ENCODE measurements at places on chromosomes 13 and 19.

- no peak for DNase-seq
Measured at GRCh38 chr19:6531163-6531955, 533 bp downstream of the TNFSF9 start.

DNA sequence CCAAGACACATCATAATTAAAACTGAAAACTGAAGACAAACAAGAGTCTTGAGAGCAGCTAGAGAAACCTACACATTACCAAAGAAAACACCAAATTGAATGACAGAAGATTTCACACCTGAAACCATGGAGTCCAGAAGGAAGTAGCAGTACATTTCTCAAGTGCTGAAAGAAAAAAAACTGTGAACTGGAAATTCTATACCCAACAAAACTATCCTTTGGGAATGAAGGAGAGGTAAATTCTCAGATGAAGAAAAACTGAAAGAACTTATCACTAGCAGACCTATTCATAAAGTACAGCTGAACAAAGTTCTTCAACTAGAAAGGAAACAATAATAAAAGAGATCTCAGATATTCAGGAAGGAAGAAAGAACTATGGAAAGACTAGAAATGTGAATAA lies 198.7 kb upstream of the ZNF507 start:
- DNase-seq = no peak

DNA sequence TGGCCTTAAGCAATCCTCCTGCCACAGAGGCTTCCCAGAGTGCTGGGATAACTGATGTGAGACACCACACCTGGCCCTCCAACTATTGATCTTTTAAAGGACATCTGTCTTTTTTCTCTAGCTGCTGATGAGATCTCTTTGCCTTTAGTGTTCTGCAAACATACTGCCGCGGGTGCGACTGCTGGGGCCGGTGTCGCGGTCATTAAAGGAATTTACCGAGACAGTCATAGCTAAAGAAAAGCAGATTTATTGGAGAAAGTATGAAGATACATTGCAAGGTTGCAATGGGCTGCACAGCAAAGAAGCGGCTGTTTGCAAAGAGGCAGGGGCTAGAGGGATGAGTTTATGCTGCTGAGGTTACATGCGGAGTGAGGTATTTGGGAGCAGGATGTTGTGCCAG lies 31.2 kb upstream of the LRRC4B start:
- no peak for DNase-seq

GRCh38 chr13:32381539-32381938 lies 46.4 kb downstream of the N4BP2L1 start:
- DNase-seq = no peak

- peak; percentile 49 for DNase-seq
Measured at GRCh38 chr13:40315416-40316064, 350.9 kb downstream of the FOXO1 start.

DNA sequence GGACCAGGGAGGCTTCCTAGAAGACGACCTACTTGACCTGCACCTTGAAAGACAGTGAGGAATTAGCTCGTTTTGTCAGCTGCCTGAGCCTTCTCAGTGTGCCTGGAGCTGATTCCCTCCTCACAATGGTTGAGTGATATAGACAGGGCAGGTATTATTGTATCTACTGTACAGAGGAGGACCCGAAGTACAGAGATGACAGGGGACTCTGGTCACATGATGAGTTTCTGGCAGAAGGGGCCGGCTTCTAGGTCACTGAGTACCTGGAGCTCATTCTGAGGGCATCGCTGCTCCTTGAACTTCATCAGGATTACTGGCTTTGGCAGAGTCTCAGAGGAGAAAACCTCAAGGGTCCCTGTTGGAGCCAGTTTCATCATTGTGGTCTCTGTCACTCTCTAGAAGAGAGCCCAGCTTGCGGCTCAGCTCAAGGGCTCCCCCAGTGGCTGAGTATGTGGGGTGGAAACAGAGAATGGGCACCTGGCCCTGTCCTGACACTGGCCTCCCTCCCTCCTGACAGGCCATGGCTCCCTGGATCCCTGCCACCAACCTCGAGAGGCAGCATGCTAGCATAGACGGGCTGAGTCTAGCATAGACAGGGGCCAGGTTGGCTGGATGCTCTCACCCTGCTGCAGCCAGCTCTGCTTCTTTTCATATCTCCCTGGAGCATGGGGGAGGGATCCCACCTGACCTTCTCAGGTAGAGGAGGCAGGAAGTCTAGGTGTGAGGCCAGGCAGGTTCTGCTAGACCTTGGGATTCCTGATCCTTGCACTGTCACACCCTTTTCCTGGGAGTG lies 38.7 kb downstream of the NFIX start:
- DNase-seq = no peak

DNA sequence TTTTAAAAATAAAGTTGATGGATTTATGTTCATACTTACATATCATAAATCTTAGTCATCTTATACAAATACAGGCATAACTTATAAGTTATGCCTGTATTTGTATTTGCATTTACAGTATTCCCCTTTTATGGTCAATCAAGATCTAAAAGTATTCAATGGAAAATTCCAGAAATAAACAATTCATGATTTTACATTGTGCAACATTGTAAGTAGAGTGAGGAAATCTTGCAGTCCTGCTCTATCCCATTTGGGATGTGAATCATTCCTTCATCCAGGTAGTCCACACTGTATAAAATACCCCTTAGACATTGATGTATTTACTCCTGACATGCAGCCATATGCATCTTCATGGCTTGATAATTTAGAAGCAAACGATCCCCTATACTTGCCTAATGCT lies 795.3 kb downstream of the SLITRK1 start:
- DNase-seq = no peak

DNA sequence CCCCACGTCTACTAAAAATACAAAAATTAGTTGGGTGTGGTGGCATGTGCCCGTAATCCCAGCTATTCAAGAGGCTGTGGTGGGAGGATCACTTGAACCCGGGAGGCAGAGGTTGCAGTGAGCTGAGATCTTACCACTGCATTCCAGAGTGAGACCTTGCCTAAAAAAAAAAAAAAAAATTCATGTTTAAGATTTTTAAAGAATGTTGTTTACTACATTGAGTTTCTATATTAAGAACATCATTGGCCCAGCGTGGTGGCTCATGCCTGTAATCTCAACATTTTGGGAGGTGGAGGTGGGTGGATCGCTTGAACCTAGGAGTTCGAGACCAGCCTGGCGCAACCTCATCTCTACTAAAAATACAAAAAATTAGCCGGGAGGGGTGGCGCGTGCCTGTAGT lies 31.9 kb upstream of the FLT1 start:
- no peak for DNase-seq

- no peak for DNase-seq
Measured at GRCh38 chr13:76853481-76853880, 32.7 kb downstream of the KCTD12 start.

- DNase-seq = no peak
Measured at GRCh38 chr19:29532956-29533355, 7.2 kb downstream of the VSTM2B start.

DNA sequence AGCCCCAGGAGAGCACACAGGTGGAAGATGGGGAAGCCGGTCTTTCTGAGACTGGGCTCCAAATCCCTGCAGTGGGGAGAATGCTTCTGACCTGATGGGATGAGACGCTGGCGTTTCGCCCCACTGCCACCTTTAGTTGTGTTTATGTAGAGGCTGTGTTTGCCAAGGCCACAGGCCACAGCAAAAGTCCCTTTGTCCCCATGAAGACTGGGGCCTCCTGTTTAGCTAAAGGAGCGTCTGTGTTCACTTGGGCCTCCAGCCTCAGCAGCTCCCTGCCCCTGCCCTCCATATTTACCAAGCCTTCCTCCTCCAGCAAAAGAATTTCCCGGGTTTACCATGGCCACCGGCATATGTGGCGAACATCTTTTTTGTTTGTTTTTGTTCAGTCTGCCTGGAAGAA lies 10.4 kb upstream of the KLK14 start:
- DNase-seq = no peak

DNA sequence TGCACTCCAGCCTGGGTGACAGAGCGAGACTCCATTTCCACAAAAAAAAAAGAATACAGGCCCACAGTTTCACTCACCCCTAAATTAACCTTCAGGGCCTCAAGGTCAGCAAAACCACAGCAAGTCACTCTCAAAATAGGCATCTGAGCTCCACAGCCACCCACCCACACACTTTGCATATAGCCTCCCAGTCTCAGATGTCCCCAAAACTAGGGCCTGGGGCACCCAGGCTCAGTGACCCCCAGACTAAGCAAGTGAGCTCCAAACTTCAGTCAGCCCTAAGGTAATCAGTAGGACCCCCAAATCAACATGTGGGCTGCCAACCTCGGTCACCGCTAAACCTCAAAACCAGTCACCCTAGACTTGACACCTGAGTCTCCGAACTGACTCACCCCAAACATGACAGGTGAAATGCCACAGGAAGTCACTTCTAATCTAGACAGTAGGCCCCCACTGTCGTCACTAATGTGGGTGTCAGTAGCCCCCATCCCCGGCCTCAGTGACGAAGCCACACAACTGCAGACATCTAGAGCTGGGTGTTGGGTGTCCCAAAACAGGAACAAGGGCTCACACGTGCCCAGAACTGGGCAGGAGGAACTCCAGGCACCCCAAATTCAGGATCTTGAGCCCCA lies 13.9 kb downstream of the RABAC1 start:
- DNase-seq = peak; percentile 75

- no peak for DNase-seq
Measured at GRCh38 chr19:15199661-15200552, 888 bp downstream of the NOTCH3 start.

DNA sequence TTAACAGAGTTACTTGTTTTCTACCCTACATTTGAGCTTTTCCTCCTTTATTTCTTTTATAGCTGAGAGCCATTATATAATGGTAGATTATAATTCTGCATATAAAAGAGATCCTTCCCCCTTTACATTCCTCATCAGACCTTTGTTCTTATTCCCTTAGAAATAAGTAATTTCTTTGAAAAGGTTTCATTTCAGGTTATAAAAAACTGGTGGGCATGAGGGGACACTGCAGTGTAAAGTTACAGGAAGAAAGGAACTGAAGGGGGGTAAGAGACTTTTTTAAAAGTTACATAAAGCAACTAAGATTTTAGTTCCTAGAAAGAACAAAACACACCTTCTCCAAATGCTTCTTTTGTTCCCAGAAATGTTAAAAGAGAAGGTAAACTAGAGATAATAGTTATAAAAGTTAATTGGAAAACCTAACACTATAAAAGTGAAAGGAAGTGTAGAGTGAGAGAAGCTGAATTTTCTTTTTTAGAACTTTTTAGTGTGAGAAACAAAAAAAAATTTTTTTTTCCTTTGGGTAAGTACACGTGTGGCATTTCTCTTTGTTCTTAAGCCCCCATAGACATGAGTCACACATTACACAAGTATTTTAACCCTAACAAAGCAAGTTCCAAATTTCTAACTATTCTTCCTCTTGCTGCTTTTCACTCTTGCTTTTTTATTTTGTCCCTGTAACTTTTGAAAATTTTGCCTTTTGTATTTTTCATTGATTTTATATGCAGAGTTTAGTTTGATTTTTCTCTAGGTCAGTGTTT lies 106.4 kb upstream of the MLNR start:
- DNase-seq = no peak
